ENCODE measurements at places on chromosomes 2 and 18. TPM values are rescaled to one million over a fixed set of nuclear protein-coding genes. Genes with fewer than 3 reads are reported as not detected.
A peak's percentile ranks its signal among the peaks of the same experiment; 100 is the strongest.

DNA sequence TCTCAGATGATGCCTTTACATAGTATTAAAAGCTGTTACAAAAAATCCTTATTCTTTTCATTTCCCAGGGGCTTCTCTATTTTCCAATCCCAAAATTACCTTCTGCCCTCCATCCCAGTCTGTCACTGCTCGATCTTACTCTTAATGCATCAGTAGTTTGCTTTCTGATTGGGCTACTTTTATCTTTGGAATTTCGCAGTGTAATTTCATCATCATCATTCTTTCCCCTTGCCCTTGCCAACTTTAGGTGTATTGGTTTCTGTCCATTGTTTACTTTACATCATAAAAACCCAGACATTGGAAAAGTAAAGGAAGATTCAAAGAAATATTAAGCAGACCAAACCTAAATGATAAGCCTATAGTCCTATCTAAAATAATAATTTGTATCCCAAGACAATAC lies 457.2 kb downstream of the PIK3C3 start:
- DNase-seq: no peak

DNA sequence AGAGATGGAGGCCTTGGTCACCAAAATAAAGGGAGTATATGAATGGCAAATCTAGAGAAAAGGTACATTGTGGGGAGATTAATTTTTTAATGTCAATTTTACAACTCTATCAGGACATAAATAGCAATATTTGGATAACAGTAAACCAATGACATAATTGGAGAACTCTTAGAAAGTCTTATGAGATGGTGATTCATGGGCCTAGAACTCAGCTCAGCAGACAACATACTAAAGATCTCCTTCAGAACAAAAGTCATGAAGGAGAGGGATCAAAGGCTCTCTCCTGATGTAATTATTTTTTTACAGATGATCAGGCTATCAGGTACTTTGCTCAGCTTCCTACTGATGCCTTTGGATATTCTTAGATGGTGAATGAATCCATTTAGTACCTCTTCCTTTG lies 90.0 kb downstream of the CRACDL start:
- no peak for DNase-seq

GRCh38 chr18:49632588-49632987 lies 70.7 kb downstream of the LIPG start:
- no peak for DNase-seq

GRCh38 chr18:21184396-21184996 lies 57.5 kb upstream of the GREB1L start:
- no peak for DNase-seq

Gene PAX8
- total RNA-seq: 2.1 TPM

Gene SH2D6
- not detected for total RNA-seq

DNA sequence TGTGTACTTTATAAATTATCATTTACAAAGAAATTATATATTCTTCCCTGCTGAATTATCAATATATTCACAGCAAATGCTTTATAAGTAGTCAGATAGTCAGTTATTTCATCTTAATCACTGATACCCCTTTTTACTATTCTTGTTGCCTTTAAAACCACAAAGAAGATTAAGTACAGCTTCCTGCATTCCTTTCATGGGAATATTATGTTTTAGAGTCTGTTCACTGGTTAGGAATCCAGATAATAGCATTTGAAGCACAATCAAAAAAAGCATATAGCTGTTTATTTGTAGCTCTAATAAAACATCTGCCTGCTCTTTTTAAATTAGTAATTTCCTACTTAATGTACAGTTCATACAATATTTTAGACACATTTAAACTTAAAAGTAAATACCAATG lies 508.9 kb downstream of the FBXO15 start:
- no peak for DNase-seq

Gene TRIM43
- total RNA-seq: not detected

DNA sequence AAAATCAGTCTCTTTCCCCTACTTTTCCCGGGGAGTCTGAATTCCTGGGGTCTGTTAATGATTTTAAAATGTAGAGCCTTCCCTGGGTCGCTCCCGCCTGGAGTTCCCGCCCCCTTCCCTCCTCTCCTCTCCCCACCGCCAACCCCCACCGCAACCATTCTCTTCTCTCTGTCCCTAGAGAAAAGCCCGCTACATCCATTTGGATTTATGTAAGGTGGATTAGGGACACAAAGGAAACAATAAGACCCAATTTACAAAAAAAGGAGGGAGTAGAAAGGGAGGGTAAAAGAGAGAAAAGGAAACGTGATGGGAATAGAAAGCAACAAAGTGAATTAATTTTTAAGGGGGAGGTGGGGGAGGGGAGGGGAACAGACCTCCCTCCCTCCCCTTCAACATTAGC lies 2.2 kb downstream of the EPHA4 start:
- no peak for DNase-seq

Gene HDAC4
- total RNA-seq: 63.5 TPM

DNA sequence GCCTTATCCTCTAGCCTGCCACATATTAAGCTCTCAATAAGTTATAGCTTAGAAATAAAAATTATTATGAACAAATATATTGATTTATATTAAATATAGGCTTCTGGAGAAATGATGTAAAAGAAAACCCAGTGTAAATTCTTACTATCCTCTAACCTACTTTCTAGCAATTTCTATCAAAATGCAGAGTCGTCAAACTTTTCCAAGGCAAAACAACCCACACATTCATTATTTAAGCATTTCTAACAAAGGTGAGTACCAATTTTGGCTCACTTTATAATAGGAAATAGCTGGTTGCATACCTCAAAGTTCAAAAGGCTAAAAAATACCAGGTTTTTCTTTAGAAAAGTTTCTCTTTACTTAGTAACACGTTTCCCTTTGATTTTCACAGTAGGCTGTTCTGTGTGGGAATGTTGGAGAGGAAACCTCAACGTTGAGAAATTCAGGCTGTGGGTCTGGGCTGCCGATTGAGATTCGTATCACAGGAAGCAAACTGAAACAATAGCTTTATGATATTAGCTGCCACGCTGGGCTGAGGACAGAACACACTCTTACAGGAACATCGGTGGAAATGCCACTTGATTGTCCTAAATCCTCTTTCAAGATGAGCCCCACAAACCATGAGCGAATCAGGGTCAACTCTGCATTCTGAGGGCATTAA lies 53.0 kb downstream of the EPAS1 start:
- DNase-seq: no peak

GRCh38 chr2:157684940-157685466 lies 56.3 kb upstream of the ACVR1C start:
- no peak for DNase-seq

- DNase-seq: no peak
Observed at GRCh38 chr2:193279361-193279760, 1084.6 kb upstream of the TMEFF2 start.

Gene CFC1
- not detected for total RNA-seq

DNA sequence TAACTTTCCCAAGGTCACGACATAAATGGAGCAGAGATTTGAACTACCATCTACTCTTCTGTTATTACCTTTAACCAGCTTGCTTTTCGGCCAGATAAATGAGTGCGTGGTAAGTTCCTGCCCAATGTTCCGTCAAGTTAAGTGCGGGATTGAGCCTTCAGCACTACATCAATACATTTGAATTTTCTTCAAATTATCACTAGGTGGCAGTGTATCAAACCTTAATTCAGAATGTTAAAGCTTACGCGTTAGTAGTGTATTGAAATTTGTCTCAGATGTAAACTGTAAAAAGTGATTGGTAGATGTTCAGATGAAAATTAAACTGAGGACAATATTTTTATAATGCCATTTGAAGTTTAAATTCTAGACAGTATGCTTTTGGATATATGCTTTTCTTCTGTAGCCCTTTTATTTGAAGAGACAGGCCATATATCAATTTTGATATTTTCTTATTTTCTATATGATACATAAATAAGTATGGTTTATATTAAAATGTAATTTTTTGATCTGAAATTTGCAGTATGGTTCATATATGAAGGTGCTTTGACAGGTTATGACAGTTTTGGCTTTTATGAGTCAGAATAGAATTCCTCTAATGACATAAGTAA lies 681.3 kb downstream of the ADCYAP1 start:
- DNase-seq: no peak

Gene SRD5A2
- not detected for total RNA-seq

Gene SERPINB13
- not detected for total RNA-seq

Gene ODC1
- 123 TPM for total RNA-seq

DNA sequence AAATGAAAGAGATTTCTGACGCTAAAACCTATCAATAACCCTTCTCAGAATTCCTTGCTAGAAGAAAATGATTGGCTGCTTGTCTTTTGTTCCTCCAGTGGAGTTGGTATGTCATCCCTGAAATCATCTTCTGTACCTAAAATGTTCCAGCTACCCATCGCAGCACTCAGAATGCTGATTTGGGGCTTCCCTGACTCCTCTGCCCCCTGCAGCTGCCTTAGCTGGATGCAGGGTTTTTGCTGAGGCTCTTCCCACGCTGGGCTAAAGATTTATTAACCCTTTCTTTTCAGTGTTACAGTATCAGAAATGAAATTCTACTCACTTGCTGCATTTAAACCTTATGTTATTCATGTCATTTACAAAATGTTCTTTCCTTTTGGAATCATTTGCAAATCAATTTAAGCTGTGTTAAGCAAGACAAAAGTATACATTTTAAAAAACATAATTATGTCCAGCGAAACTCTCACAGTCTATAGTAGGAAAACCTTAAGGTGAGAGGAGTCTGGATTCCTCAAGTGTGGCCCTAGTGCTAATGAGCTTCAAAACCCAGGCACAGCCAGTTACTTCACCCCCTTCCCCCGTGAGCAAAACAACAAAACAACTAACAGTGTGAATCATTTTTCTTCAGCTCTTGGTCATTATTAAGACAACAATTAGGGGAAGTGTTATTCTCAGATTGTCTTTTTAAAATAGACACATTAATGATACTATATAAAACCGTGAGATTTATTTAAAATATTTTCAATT lies 32.8 kb downstream of the PKP4 start:
- no peak for DNase-seq

Gene HK2
- 0.97 TPM for total RNA-seq

Gene CD8B2
- total RNA-seq: not detected

GRCh38 chr2:88770016-88770415 lies 78.5 kb downstream of the RPIA start:
- no peak for DNase-seq

GRCh38 chr18:42801706-42802105 lies 313.8 kb downstream of the RIT2 start:
- DNase-seq: no peak

GRCh38 chr2:24898122-24899109 lies 21.6 kb downstream of the ADCY3 start:
- no peak for DNase-seq

DNA sequence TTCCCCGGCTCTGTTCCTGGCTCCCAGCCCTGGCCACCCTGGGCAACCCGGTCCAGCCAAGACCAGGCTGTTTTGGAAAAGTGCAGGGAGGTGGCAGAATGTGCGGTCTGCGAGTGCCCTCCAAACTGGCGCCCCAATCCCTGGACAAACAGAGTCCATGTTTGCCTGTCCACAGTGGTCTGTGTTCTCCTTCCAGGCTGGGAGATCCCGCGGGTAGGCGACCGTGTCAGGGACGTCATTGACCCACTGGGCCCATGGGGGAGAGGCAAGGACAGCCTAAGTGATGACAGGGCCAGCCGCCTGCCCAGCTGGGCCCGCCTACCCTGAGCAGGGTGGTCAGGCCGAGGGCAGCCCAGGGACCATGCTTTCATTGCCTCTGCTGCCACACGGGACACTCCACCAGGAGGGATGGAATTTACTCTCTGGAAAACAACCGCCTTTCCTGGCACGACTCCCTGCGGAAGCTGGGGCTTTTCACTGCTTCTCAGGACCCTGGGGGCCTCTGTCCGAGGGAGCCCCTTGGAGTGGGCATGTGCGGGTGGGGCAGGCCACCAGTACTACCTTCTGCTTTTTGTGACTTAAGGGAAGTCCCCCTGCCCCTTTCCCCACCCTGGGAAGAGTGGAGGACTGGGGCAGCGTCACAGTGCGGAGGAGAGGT lies 20.1 kb downstream of the CYP26B1 start:
- no peak for DNase-seq

DNA sequence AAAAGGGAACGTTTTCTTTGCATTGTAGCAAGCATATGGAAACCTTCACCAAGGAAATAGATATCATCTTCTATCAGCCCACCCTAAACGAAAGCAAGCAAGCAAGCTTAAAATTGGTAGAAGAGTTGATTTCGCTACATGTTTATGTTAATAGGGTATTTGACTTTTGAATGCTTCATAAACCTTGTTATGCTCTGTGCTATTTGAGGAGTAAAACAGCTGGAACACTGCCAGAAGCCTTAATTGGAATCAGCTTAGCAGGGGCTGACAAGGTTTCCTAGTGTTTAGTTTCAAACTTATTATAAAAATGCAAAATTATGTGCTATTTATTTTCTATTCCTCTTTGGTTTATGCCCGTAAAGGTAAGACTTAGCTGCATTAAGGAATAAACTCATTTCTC lies 70.6 kb upstream of the LINC00305 start:
- no peak for DNase-seq

Gene SFTPB
- total RNA-seq: 25.3 TPM

DNA sequence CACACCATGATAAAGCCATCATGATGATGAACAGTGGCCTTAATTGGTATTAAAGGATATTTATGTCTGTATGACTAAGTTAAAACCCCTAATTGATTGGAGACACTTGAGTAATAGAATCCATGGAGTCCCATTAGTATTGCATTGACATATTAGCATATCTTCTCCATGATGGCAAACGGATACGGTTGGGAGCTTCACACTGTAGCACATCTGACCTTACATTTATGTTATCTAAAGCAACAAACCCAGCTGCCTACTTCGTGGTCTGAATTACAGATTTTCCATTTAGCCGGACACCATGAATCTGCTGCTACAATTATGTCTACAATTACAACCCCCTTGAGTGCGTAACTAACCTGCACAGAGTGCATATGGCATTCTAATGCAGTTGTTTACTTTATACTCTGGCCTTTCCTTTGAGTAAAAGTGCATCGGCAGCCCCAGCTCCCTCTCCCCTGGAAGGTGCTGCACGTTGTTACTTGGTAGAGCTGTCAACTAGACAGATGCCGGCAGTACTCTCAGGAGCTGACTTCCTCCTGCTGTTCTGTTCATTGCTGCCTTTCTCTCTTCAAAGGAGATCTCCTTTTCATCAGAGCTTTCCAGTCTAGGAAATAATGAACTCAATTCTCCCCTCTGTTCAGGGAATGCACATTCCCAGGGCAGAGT lies 92.1 kb downstream of the LRRC30 start:
- peak; percentile 89 for DNase-seq

DNA sequence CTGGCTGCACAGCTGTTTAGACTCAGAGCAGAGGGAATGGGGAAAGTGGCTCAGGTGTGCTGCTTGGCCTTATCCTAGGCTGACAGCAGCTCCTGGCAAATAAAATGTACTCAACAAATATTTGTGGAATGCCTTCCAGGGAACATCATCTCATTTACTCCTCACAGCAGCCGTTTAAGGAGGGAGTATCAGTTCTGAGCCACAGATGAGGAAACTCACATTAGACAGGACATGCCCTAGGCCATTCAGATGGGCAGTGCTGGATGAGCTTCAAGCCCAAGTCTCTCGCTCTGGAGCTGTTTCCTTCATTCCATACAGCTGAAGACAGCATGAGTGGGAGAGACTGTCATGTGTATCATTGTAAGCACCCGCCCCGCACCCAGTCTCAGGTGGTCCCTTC lies 129.6 kb upstream of the CNGA3 start:
- DNase-seq: no peak

Gene CHAC2
- 2.1 TPM for total RNA-seq
